ENCODE measurements at places on chromosomes 1 and 21.
A peak's percentile ranks its signal among the peaks of the same experiment; 100 is the strongest.

- no peak for DNase-seq
Measured at GRCh38 chr1:35962952-35963351, 32.0 kb downstream of the AGO3 start.

GRCh38 chr21:41438425-41439113 is 12.5 kb downstream of the MX1 start:
- DNase-seq: no peak

- peak; percentile 71 for DNase-seq
Measured at GRCh38 chr1:17596651-17597509, 57.4 kb downstream of the ARHGEF10L start.

DNA sequence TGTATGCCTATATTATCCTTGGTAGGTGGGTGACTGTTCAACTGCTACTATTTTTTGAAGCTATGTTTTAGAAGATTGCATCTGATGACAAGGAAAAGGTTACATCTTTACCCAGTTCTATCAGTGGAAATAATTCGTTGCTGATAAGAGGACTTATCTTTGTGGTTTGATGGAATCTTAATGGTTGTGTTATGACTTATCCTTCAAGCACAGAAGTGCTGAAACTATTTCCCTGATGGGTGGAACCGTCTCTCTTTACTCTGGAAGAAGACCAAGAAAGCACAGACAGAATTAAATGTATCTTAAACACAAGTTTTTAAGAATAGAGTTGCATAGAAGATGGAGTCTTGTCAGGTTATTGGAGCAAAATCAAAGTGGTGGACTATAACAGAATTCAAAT is 437.7 kb upstream of the KAZN start:
- DNase-seq: no peak

DNA sequence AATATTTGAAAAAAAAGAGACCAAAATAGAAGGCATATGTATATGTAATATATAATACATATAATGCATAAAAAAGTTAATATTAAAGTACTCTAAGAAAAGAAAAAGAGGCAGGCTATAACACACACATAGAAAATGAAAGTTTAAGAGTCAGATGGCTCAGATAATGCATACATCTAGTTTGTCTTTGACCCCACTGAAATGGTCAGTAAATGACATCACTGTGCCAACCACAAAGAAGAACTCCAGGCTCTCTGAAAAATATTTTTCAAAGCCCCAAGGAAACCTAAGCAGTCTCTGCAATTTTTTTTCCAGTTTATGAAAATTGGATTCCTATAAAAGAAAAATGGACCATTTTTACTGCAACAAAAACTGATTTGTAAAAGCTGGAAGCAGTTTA is 55.4 kb upstream of the SCYL3 start:
- no peak for DNase-seq

DNA sequence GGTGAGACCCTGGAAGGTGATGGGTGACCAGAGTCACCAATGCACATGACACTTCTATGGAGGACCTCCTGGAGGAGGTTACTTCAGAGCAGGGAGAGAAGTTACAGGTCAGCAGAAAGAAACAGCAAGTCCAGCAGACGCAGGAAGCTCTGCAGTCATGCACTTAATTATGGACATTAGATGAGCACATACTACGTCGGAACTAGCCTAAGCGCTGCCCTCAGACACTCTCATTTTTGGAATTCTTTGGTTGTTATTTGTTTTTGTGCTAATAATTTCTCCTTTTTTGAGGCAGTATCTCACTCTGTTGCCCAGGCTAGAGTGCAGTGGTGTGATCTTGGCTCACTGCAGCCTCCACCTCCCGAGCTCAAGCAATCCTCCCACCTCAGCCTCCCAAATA is 93.3 kb upstream of the IFFO2 start:
- no peak for DNase-seq

DNA sequence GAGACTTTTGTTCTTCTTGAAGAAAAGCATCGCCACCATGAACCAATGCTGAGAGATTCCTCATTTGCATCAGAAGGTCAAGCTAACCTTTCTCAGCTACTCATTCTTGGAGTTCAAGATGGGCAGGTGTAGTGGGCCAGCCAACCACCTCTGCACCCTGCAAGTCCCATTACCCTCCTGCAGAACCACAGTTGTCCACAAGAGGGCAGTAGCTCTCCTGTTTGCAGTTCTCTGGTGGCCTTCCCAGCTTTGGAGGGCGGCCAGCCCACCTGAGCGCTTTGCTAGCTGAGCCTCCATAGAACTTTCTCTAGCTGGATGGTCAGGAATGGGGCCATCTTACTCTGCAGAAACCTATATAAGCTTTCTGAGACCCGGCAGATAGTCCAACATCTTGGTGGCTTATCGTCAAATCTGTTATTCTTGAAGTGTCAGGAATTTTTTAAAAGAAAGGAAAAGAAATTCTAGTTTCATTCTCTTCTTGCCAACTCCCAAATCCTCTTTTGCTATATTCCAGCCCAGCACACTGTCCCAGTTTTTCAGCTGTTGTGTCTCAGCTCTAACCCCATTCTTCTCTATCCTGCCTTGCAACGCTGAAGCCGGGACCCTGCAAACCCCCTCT is 11.0 kb upstream of the LMX1A start:
- DNase-seq: peak; percentile 83

DNA sequence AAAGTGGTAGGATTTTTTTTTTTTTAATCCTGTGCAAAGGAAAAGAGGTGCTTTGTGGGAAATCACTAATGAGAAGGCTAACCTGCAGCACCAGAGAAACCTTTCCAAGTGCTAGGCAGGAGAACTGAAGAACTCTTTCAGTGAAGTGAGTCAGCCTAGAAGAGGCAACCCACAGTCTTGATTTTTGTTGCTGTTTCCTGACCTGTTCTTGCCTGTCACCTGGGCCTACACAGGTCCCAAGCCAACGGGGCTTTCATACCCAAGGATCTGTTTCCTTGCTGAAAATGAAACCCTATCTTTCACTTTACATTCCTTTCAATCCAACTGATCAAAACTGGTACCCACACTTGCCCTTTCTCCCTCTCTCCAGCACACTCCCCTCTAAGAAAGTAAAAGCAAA is 7.1 kb upstream of the IKBKE start:
- no peak for DNase-seq

- no peak for DNase-seq
Measured at GRCh38 chr1:39833621-39834385, 45.1 kb upstream of the BMP8B start.

DNA sequence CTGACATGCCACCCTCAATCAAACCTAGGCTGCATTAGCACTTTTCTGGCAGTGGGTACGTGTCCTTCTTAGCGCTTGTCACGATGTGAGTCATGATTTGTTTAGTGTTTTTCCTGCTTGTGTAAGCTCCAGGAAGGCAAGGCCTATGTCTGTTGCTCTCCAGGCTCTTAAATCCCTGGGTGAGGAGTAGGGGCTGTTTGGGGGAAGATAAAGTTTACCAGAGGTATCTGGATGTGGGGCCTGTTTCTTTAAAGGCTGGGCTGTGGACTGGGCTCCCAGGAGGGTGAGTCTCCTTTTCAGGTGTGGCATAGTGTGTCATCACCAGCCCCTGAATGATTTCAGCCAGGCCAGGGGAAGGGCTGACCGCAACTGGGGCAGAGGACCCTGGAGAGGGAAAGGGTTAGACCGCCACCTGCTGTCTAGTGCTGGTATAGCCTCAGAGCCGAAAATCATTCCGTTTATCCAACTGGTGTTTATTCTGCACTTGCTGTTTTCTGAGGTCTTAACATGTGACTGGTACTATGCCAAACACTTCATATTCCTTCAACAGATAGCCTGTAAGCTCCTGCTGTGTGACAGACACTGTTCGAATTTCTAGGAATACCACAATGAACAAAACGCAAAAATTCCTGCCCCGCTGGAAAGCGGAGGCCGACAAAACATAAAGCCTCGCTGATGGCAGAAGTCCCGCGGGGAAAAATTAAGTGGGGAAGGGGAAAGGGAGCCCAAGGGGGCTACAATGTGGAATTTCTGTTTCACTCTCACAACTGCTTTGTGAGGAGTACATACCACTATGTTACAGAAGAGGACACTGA is 9.7 kb downstream of the SERINC2 start:
- peak; percentile 28 for DNase-seq

DNA sequence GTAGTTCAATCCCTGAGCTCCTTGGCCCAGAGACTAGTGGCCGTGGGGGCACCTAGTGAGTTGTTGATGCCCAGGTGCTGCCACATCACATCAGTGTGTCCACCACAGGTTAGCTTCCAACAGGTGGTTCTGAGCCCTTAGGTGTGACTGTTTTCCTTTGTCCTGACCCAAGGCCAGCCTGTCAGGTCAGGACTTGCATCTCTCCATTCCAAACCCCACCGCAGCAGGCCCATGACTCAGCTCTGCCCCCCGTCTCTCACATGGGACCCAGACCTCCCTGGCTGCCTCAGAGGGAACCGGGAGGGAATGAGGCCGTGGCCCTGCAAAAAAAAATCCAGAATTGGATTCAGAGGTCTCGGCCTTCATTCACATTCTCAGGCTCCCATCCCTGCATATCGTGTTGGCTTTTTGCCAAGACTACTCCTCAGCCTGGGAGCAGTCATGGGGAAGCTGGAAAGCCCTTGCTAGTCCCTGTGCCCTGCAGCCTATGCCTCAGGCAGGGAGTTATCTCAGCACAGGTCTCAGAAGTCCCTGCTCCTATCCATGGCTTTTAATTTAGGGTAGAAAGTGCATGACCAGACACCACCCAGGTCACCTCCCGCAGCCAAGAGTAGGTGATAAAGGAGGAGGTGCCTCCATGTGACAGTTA is 7.2 kb downstream of the INAVA start:
- DNase-seq: no peak

All from NCI-H524 (cell line).